Activated CD4-positive, alpha-beta T cell treated with anti-CD3 and anti-CD28 coated beads for 36 hours (primary cell): ENCODE measurements at places on chromosomes 6 and 20.

GRCh38 chr6:90216072-90216977, 80.3 kb downstream of the BACH2 start:
- peak; percentile 59 for DNase-seq

DNA sequence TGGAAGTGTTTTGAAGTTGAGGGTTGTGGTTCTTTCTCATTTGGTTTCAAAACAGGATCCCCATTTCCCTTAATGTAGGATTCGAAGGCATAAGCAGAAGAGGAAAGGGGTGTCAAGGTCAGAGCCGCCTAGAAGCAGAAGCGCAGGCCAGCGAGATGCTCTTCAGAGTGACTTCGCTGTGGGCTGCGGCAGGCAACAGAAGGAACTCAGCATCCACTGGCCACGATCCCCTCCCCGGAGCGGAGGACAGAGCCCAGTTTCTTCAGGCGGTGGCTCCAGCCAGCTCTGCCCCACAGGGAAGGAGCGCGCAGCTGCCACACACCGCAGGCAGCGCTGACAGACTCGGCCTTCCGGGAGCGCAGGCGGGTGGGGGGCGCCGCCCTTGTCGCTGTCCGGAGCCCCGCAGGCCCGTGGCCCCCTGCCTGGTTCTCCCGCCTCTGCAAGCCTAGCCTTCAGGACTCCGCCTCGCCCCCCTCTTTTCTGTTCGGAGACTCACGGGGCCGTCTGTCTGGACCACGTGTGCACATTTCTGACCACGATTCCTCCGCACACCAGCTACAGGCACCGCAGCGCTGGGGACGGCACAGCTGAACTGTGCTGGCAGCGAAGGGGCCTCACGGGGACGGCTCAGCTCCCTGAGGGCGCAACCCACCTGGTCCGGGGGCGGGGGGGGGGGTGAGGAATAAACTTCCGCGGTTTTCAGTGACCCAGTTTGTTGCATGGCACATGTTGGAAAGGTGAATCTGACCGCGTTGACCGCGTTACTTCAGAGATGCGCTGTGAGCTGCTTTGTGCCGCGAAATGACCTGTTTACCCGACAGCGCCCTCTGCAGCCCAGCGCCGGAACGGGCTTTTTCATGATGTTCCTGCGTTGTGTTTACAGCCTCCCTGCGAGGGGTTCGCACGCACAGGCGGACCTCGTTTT, 26.1 kb downstream of the TTLL2 start:
- peak; percentile 96 for DNase-seq

GRCh38 chr6:154361476-154361875, 4.9 kb upstream of the IPCEF1 start:
- no peak for DNase-seq

GRCh38 chr20:50291254-50292078, 100.8 kb downstream of the CEBPB start:
- DNase-seq = no peak

GRCh38 chr6:79993012-79993910, 11.2 kb upstream of the TTK start:
- DNase-seq = no peak

DNA sequence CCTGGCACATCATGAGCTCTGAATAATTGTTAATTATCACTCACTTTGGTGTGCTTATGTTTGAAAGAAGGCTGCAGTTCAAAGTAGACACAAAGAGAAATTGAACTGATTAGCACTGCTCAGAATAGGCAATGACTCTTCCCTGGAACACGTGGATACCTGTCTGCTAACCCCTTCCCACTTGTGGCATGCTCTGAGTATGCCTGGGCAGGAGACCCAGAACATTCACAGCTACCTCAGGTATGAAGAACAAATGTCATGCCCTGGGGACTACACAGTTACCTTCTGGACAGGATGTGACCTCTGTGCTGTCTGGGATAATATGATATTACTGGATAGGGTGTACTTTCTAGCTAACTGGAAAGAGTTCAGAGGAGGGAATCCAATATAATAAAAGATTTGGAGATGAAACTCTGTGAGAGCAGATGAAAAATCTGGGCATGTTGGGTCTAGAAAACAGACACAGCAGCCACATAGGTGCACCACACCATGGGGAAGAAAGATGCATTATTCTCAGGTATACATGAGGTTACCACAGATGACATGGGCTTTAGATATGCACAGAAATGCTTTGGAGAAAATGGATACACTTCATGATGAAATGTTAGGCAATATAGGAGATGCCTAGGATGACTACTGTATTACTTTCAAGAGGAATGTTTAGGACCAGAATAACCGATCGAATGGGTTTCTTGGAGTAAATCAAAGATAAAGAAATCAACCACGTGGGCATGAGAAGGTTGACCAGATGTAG, 324.2 kb upstream of the PREP start:
- DNase-seq = no peak

DNA sequence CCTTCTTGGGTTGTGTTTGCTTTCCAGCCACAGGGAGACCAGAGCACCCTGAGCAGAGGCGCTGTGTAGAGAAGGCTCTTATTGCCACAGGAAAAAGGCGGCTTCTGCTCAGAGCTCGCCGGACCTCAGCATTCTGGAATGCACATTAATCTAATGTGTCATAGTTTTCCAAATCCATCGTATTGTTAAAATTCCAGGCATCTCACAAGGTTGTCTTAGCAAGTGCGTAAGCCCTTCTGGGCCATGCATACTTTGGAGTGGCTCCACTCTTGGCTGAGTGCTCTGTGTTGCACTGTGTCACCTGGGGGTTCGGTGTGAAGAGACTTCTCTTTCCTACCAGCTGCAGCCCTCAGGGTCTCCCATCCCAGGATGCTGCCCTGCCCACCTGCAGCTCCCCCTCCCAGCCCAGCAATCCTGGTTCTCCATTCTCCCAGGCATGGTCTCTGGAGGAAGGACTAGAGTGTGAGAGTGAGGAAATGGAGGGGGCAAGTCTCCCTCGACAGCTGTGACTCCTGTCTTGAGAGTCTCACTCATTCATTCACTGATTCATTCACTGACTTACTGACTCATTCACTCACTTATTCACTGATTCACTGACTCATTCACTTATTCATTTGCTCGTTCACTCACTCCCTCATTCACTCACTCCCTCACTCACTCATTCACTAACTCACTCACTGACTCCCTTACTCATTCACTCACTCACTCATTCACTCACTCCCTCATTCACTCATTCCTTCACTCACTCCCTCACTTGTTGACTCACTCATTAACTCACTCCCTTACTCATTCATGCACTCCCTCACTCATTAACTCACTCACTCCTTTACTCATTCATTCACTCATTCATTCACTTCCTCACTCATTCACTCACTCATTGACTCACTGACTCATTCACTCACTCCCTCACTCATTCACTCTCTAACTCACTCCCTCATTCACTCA, 83.7 kb upstream of the MPC1 start:
- DNase-seq = no peak

DNA sequence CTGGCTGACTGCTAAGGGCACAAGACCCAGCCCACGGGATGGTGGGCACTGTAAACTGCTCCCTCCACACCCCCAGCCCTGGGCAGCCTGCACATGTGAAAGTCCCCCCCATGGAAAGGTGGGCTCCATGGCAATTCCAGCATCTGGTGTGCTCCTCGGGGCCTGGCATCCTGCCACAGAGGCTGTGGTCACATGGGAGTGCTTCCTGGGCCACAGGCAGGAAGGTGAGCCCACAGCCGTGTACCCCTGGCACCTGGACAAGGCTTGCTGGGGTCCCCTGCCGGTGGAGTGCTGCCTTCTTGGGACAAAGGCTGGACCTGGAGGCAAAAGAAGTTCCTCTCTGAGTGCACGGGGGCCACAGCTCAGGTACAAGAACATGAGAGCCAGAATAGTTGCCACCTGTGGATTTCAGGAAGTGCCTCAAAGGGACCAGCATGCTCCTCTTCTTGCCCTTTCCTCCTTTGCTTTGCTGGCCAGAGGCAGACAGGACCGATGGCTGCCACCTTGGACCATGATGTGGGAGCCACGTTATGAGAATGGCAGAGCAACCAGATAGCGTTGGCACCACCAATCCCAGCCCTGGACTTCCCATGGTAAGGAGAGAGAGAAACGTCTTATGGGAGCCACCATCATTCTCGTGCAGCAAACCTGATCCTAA, 120.2 kb upstream of the MLN start:
- DNase-seq = no peak

DNA sequence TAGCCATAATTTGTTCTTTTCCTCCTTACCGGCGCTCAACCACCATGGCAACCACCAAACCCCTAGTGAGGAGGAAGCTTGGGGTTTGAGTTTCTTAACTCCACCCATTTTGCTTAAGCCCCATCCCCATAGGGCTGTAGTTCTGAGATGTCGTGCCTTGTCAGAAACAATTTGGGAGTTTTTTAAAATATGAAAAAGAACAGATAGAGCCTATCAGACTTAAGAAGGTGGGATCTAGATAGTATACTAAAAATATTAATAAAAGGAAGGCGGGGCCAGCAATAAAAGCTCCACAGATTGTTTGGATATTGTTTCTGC, 5.6 kb downstream of the BRD2 start:
- DNase-seq = peak; percentile 61

- no peak for DNase-seq
Observed at GRCh38 chr20:24768713-24769601, 180.1 kb upstream of the CST7 start.

- DNase-seq = no peak
Observed at GRCh38 chr6:157977176-157977804, 4.4 kb upstream of the SYNJ2 start.

- no peak for DNase-seq
Observed at GRCh38 chr6:163841326-163841725, 426.8 kb downstream of the QKI start.

DNA sequence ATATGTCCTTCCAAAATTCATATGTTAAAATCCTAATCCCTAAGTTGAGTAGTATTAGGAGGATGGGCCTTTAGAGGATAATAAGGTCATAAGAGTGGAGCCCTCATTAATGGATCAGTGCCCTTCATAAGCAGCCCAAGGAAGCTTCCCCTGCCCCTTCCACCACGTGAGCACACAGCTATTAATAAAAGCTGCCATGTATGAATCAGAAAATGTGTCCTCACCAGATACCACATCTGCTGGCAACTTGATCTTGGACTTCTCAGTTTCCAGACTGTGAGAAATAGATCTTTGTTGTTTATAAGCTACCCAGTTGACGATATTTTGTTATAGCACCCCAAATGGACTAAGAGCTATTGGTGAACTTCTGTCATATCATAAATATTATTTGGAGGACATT, 207.7 kb upstream of the HDDC2 start:
- DNase-seq = no peak

- DNase-seq = no peak
Observed at GRCh38 chr6:37331047-37331446, 22.7 kb upstream of the RNF8 start.

DNA sequence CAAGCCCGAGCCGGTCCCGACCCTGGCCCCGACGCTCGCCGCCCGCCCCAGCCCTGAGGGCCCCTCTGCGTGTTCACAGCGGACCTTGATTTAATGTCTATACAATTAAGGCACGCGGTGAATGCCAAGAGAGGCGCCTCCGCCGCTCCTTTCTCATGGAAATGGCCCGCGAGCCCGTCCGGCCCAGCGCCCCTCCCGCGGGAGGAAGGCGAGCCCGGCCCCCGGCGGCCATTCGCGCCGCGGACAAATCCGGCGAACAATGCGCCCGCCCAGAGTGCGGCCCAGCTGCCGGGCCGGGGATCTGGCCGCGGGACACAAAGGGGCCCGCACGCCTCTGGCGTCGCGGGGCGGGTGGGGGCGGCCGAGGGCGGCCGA, 37.5 kb downstream of the YTHDF1 start:
- no peak for DNase-seq

- DNase-seq = no peak
Observed at GRCh38 chr6:6751266-6751596, 162.7 kb downstream of the LY86 start.

DNA sequence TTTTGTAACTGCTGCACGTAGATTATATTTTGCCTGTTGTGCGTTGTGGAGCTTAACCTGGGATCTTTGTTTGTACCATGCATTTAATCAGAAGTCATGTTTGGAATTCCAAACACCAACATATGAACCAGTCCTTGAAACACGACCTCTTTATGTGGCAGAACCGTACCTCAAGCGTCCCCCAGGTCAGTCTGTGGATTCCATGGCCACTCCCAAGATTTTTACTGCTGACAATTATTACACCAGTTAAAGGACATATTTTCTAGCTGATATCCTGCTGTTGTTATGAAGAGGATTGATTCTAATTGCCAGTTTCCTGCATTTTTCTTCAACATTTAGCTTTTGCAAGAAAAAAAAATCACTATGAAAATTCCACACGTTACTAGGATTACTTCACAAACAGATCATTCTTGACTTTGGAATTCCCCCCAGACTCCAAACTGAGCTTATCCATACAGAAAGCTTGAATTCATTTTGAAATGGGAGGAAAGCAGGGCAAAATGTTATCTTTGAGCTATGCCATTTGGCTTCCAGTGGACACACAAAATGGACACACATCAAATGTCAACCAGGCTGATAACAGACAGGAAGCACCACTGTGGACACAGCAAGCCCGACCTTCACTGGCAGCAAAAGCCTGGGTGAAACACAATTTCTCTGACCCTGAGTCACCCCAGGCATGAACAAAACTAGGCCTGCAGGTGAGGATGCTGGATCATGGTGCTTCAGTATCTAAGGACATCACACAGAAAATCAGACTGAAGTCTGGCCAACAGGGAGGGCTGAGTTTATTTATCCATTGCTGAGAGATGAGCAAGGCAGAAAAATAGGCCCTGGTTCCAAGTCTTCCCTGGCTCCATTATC, 542.9 kb upstream of the JAG1 start:
- DNase-seq = no peak

DNA sequence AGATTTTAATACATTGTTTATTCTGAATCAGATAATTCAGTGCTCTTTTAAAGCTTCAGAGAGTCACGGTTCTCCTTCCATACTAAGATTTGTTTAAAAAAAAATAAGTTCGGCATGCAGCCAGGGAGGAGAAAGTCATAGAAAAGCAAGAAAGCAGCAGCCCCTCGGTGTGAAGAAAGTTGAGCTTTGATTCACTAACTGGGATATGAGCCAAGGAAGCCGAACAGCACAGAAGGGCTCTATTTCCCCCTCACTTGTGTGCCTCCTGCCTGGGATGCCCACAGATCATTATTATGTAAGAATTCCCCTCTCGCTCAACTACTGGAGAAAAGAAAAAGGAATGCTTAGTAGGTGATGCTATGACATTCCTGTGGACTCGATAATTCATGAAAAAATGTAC, 69.3 kb upstream of the SYNJ2 start:
- no peak for DNase-seq

DNA sequence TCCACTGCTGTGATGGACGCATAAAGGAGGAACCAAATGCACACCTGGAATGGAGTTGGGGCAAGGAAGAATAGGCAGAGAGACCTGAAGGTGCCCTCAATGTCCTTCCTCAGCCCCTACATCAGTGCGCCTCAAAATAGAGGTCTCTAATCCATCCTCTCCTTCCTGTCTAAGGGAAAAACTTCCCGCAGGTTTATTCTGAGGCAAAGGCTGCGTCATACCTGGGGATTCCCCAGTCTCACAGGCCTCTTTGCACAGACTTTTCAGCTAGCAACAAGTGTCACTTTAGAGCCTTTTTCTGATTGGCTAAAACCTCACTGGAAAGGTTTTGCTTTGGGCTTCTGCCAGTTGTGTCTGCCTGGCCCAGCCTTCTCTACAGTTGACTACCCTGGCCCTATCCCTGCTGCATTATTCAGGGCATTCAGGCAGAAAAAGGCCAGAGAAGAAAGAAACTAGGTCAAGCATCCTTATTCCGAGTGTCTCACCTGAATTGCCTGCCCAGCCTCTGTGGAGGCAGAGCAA, 1.8 kb upstream of the HLA-DQB1 start:
- peak; percentile 60 for DNase-seq
